Endothelial cell (in vitro differentiated cells): ENCODE measurements at places on chromosomes 5 and 9. TPM values are rescaled to one million over a fixed set of nuclear protein-coding genes. Genes with fewer than 3 reads are reported as not detected.
A peak's percentile ranks its signal among the peaks of the same experiment; 100 is the strongest.

Gene FOXD4L3
- not detected for total RNA-seq

DNA sequence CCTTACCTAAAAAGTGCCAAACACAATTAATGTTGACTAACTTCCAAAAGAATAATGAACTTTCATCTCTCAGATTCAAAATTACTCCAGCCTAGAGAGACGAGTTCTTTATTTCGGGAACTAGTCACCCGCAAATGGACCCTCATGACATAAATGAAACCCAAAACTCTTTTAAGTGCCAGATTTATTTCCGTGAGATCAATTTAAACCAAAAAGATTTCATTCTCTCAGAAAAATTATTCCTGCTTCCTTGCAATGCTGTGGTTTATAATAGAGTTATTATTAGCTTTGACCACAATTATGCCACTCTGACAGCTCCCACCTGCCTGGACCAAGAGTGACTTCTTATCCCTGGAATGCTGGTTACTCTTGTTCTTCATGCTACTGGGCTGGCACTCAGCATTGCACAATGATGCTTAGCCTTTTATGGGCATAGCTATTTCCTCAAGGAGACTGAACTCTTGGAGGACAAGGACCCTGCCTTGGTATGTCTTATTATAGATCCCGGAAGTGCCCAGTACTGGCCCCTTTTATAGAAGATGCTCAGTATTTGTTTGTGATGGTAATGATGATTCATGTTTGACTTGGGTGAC is 183.5 kb downstream of the SNX18 start:
- DNase-seq = no peak

Gene F2RL2
- total RNA-seq = 311 TPM

- no peak for DNase-seq
These were observed 24.0 kb upstream of the NDUFB6 start for GRCh38 chr9:32596936-32597335.

Gene MUSK
- total RNA-seq = not detected

- DNase-seq = no peak
These were observed 21.3 kb upstream of the PCAT7 start for GRCh38 chr9:94533601-94534000.

Gene SOHLH1
- total RNA-seq = 0.18 TPM

- no peak for DNase-seq
These were observed 26.6 kb downstream of the MPDZ start for GRCh38 chr9:13252852-13253251.

DNA sequence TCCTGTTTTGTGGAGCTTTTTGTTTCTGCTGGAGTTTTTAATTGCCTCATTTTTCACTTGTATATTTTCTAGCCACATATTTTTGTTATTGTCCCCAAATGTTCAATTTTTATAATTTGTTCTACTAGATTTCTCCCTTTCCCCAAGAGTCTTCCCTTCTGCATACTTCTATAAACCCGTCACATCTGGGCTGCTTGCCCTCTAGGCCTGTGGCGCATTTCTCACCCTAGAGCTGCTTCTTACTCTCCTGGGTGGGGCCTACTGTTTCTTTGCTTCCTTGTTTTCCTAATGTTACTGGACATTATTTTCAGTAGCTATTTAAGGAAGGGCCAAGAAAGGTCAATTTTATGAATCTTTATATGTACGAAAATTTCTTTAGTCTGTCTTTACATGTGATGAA is 51.5 kb downstream of the NXNL2 start:
- DNase-seq = no peak

Gene PCDHA9
- 1.7 TPM for total RNA-seq

- DNase-seq = no peak
These were observed 45.8 kb upstream of the GRAMD2B start for GRCh38 chr5:126377424-126377823.

DNA sequence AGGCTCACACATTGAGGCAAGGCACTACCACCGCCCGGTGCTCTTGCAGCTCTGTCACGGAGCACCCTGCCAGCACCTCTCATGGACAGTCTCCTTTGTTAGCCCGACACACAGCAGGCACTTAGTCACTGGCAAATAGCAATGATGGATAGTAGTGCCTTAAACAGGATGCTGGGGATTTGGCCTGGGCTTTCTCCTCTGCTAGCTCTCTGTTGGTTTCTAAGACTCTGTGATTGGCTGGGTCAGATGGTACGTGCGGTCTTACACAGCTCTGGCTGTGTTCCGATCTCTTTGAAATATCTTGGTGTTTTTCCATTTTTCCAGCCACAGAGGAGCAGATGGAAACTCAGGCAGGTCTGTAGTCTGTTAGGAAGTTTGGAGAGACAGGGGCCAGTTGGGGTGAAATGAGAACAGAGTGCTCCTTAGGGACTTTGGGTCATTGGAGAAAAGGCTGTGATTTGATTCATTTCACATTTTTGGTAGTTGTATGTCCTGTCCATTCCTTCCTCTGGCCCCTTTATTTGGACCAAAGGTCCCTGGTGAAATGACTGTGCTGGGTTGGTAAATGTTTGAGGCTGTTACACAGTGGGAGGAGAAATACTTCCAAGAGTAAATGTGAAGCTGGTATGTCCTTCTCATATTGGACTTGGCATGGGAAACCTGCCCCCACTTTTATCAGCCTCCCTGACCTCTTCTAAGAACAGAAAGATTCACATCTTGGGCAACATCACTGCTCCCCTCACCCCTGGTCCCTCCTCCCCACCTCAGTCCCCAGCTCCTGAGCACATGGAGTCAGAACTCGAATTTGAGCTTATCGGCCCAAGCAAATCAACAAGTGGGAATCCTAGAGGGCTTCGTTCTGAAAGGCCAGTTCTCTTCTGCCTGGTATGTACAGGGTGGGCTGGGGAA is 3.4 kb downstream of the SMIM3 start:
- DNase-seq = no peak

GRCh38 chr5:58999804-59000203 is 416.9 kb downstream of the RAB3C start:
- no peak for DNase-seq

GRCh38 chr5:169116961-169117461 is 183.9 kb downstream of the SLIT3 start:
- peak; percentile 6 for DNase-seq

Gene PPIC
- total RNA-seq = 25.6 TPM

Gene CTNNA1
- 521 TPM for total RNA-seq

DNA sequence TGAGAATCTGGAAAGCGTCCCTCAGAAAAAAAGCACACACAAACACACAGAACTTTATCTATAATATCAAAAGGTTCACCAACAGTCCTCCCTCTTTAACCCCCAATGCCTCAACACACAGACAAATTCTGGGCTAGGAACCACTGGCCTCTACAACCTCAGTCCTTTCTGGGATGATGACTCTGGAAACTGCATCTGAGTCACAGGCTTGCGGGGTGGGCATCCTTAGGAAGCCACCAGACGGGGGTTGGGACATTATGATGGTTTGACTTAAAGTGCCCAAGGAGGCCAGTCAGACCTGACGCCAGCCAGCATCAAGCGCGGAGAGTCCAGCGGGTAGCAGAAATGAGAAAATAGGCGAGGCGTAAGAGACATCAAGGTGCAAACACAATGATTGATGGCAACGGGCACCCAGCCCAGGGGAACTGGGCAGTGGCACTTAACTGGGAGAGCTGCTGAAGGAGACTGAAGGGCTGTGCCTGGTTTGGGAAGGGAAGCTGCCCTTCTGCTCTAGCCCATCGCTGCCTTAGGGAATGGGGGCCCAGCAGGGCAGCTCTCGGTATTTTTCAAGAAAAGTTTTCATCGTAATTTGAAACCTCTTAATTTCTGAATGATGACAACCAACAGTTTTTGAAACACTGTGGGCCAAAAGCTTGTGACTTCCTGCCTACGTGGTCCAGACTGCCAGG is 20.7 kb downstream of the SPRY4 start:
- no peak for DNase-seq

Gene IFNA13
- not detected for total RNA-seq

- no peak for DNase-seq
These were observed 53.7 kb upstream of the SMIM15 start for GRCh38 chr5:61215996-61216395.

Gene GLRA1
- not detected for total RNA-seq

GRCh38 chr5:141517880-141518617 is 29.2 kb downstream of the PCDHGC5 start:
- DNase-seq = no peak
